ENCODE measurements at places on chromosomes 3 and 15. TPM values are rescaled to one million over a fixed set of nuclear protein-coding genes. Genes with fewer than 3 reads are reported as not detected.

CFAP161 gene
- not detected for total RNA-seq

PTPRG gene
- total RNA-seq, result 54.5 TPM

BOC gene
- total RNA-seq, result 1.8 TPM

ZNF660 gene
- total RNA-seq, result not detected

RPL39L gene
- 3.3 TPM for total RNA-seq

TERC gene
- total RNA-seq, result 2.9 TPM

PLSCR2 gene
- total RNA-seq, result not detected

CCR4 gene
- not detected for total RNA-seq

LRRC49 gene
- total RNA-seq, result 6.9 TPM

RETNLB gene
- total RNA-seq, result not detected

CACNA1D gene
- 0.26 TPM for total RNA-seq

GCSAM gene
- 0.29 TPM for total RNA-seq

GOLGA6B gene
- not detected for total RNA-seq

SPATA12 gene
- total RNA-seq, result 0.12 TPM

C3orf70 gene
- not detected for total RNA-seq

CYP19A1 gene
- total RNA-seq, result not detected

STAB1 gene
- total RNA-seq, result not detected

BUB1B gene
- 30.9 TPM for total RNA-seq

ZKSCAN7 gene
- total RNA-seq, result not detected
